ENCODE measurements at places on chromosomes 1 and 21.

- no peak for DNase-seq
Measured at GRCh38 chr1:30816211-30817076, 58.9 kb upstream of the LAPTM5 start.

DNA sequence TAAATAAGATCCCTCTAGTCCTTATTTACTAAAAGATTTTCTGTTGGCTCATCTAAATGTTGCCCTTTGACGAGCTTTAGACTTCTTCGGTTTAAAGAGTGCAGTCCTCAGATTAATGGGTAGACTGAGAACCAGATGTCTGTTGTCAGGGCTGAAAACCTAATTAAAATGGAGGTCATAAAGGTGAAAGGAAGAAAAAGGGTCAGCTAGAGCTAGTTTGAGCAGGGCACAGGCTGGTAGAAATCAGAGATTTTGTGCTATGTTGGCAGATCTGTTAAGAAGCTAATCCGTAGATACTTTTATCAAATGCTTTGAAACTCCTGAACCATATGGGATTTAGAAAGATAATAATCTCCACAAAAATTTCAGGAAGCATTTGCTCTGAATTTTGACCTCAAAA, 959.0 kb downstream of the PLA2G4A start:
- DNase-seq, result no peak

DNA sequence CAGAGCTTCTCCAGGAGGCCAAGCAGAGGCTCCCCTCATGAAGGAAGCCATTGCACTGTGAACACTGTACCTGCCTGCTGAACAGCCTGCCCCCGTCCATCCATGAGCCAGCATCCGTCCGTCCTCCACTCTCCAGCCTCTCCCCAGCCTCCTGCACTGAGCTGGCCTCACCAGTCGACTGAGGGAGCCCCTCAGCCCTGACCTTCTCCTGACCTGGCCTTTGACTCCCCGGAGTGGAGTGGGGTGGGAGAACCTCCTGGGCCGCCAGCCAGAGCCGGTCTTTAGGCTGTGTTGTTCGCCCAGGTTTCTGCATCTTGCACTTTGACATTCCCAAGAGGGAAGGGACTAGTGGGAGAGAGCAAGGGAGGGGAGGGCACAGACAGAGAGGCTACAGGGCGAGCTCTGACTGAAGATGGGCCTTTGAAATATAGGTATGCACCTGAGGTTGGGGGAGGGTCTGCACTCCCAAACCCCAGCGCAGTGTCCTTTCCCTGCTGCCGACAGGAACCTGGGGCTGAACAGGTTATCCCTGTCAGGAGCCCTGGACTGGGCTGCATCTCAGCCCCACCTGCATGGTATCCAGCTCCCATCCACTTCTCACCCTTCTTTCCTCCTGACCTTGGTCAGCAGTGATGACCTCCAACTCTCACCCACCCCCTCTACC, 19.1 kb downstream of the CSF1 start:
- DNase-seq, result no peak

- no peak for DNase-seq
Measured at GRCh38 chr1:8439015-8439702, 121.2 kb downstream of the SLC45A1 start.
